Stimulated activated CD4-positive, alpha-beta T cell treated with anti-CD3 and anti-CD28 coated beads, Interleukin-12 subunit alpha, Interleukin-12 subunit beta, amount 100 ng/mL, for 24 hours (primary cell): ENCODE measurements at places on chromosomes 16 and 17.

DNA sequence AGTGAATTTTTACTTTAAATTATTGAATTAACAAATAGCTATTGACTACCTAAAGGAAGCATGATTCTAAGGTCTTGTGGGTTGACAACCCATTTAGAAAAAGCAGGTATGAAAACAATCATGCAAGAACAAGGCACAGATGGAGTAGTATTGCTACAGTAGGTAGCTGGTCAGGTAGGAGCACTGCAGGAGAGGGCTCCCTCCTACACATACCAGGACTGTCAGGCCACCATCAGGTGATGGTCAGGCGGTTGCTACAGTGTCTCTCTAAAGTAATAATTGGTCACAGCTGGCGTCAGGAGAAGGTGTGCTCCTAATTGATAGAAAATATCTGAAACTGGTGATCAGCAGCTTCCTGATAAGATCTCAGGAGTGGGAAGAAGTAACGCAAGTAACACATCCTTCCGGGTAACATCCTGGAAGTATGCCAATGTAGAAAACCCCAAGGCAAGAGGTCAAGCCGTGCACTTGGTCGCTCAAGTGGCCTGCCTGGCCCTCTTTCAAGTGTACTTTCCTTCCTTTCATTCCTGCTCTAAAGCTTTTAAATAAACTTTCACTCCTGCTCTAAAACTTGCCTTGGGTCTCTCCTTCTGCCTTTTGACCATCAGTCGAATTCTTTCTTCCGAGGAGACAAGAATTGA lies 486.5 kb downstream of the TMEM114 start:
- DNase-seq, result no peak

GRCh38 chr16:30641378-30641982 lies 9.3 kb upstream of the PRR14 start:
- no peak for DNase-seq

DNA sequence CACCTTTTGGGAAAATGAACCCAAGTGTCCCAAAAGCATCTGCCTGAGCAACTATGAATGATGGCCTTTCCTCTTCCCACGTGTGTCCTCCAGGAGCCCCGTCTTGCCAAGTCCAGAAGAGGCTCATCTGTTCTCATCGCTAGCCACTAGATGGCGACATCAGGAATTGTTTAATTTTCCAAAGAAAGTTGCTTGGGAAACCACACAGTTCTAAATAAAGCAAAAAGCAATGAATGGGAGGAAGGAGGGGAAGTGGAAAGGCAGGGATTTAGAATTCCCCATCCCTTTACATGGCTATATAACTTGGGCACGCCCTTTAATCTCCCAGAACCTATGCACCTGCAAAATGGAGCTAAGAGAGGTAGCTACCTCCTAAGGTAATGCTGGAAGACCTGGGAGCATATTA lies 9.0 kb upstream of the CDH5 start:
- DNase-seq, result peak; percentile 4

DNA sequence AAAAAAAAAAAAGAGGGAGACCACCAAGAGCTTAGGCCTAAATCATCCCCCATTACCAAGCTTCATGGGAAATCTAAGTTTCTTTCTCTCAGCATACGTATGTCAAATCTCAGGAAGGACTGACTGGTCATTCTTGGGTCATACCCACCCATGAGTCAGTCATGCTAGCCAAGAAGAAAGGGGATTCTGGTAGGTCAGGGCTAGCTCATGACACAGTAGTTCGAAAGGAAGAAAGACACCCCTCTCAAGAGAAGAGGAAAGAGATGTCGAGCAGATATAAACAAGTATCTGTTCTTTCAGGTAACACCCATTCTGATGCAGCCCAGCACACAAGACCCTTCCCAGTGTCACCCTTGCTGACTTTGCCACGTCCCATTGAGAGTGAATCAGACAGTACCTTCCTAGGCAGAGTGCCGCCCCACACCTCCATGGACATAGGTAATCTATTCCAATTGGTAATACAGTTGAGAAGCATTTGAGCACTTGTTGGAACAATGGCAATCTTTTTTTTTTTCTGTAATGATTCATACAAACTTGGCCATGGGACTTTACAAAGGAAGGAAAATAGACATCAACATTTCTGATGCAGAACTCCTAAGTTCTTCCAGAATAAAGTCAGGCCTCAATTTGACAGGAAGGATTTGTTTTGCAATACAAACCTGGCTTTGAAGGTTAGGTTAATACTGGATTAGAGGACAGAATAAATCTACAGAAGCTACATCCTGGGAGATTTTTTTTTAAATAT lies 38.2 kb downstream of the COPRS start:
- no peak for DNase-seq

- no peak for DNase-seq
Measured at GRCh38 chr17:27578718-27579085, 52.3 kb upstream of the LGALS9 start.

- DNase-seq, result no peak
Measured at GRCh38 chr16:27408012-27408601, 6.1 kb downstream of the IL21R start.

- no peak for DNase-seq
Measured at GRCh38 chr17:21165922-21166594, 39.3 kb downstream of the DHRS7B start.

GRCh38 chr16:85856079-85856478 lies 42.9 kb upstream of the IRF8 start:
- no peak for DNase-seq

DNA sequence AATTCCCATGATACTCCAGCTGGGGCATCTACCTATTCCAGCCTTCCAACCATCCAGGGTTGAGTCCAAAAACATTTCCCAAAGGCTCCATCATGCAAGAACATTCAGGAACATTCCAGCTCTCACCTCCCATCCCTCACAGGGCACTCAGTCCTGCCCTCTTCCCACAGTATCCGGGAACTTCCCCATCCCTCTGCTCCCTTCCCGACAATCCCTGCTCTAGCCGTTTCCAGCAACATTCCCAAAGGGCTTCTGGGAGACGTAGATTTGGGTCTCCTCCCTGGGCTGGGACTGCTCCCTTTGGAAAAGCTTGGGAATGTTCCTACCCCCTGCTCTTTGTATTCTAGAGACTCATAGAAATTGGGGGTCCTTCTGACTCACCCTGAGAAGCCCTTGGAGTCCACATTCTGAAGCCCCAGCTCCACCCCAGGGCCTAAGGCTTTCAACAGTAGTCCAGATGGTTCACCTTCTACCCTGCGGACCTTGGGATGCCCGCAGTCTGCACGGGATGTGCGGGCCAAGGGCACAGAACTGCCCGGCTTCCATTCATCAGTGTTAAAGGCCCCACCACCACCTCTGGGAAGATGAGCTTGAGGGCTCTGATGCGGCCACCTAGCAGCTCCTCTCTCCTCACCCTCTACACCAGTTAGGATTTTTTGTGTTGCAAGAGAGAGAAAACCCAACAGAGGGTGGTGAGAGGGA lies 25.4 kb downstream of the NGFR start:
- DNase-seq, result no peak

GRCh38 chr16:70578035-70578434 lies 54.4 kb downstream of the SF3B3 start:
- no peak for DNase-seq
